ENCODE measurements at places on chromosomes 5 and 9.
A peak's percentile ranks its signal among the peaks of the same experiment; 100 is the strongest.

GRCh38 chr5:172678902-172679301, 37.8 kb downstream of the NEURL1B start:
- DNase-seq, result no peak

DNA sequence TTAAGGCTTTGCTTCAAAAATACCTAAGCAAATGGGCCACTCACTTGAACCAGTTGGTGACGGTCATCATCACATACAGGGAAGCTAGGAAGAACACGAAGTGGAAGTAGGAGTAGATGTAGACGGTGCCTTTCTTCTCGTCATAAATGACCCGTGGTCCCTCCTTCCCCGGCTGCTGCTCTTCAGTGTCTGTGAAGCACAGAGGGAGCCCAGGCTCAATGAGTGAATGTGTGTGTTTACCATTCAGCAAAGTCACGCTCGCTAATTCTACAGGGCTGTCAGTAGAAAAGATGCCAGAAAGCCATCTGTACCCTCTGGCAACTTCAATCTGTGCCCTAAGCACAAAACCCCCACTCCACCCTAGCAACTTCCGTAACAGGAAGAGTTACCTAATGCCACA, 109.8 kb downstream of the SERINC5 start:
- no peak for DNase-seq

DNA sequence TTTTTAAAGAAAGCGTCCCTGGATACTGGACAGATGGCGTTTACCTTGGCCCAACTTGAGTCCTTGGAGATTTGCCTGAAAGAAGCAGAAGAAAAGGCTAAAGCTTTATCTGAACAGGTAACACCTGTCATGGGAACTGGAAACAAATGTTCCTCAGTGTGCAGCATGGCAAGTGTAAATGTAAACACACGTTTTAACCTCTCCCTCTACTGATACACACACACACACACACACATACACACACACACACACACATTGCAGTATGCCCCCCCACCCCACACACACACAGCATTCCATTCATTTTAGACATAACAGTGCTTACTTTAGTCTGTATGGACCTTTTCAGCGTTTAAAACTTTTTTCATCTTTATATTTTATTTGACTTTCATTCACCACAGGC, 51.1 kb downstream of the CCDC192 start:
- no peak for DNase-seq

GRCh38 chr5:4700069-4700468, 440.1 kb upstream of the ADAMTS16 start:
- DNase-seq, result no peak

DNA sequence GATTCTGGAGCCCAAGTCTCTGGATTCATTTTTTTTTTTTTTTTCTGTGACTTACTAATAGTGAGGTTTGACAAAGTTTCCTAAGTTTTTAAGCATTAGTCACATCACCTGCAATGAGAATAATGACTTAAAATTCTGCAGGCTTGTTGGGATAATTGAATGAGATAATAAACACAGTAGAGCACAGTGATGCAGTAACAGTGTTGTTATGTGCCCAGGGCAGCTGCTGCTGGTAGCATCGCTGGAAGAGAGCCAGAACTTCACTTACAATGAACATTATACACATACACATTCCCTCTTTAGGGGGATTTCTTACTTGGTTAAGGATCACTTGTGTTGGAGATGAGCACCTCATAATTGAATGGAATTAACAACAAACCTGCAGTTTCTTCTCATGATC, 78.9 kb downstream of the ALDH7A1 start:
- DNase-seq, result peak; percentile 36

DNA sequence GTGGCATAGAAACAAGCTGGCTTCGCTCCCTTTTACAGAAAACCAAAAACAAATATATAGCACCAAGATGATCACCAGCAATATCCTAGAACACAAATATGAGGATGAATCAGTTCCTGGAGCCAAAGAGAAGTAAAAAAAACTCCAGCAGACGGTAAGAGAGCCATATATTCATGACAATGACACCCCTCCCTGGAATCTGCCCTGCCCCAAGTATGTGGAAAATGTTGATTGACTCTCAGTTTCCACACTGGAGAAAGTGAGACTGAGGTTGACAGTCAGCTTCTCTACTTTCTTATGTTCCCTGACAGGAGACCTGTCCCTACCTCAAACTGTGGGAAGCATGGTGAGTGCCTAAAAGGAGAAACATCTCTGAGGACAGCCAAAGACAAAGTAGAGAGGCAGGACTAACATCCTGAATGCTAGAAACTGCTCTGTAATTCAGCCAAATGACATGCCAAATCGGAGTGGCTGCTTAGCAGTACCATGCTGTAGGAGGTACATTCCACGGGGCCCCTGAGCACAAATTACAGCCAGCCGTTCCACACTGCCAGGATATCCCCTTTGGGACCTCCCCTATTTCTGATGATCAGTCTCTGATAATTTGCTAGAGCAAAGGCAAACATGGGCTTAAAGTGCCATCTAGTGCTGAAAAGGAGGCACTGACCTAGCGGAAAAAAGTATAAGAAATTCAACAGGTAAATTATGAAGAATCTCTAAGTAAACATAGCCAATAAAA, 424.0 kb upstream of the RGMB start:
- DNase-seq, result peak; percentile 39

DNA sequence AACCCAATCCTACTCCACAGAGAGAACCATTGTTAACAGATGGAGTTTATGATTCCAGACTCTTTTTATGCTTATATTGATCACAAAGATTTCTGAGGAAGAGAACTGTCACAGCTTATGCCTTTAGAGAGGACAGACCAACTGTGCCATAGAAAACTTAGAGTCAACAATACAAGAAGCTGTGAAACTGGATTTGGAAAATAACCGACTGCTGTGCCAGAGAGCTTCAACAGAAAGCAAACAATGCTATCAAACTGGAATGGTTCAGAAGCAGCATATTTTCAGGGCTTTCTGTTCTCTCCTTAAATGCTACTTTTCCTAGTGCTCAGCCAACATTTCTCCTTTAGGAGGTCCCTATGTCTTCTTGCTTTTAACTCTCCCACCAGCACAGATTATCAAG, 5.0 kb downstream of the DCTN4 start:
- no peak for DNase-seq

GRCh38 chr9:134168757-134169550, 4.6 kb upstream of the RNU6ATAC start:
- DNase-seq, result no peak

- no peak for DNase-seq
Measured at GRCh38 chr9:85182383-85182782, 512.9 kb downstream of the NTRK2 start.

DNA sequence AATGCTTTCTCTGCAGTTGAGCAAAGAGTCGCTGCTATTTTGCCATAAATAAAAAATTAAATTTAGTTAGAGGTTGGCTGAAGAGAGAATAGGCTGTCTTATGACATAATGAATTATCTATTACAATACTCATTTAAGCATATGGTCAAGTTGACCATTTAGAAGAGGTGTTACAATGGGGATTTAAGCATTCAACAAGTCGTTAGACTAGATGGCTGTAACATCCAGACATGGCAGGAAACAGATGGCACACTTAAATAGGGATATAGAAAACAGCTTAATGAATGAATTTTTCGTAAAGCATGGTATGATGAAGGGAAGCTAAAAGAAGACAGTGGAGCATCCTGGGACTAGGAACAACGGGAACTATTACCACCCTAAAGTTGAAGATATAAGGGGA, 160.3 kb upstream of the PTPRD start:
- DNase-seq, result no peak

- DNase-seq, result no peak
Measured at GRCh38 chr5:172501708-172502320, 47.5 kb upstream of the SH3PXD2B start.

GRCh38 chr5:128905568-128906110, 59.6 kb upstream of the SLC27A6 start:
- peak; percentile 2 for DNase-seq

GRCh38 chr5:142527234-142527633, 158.7 kb downstream of the FGF1 start:
- DNase-seq, result no peak

- no peak for DNase-seq
Measured at GRCh38 chr9:88972401-88972800, 18.9 kb upstream of the S1PR3 start.

GRCh38 chr9:88980740-88981203, 10.5 kb upstream of the S1PR3 start:
- no peak for DNase-seq

DNA sequence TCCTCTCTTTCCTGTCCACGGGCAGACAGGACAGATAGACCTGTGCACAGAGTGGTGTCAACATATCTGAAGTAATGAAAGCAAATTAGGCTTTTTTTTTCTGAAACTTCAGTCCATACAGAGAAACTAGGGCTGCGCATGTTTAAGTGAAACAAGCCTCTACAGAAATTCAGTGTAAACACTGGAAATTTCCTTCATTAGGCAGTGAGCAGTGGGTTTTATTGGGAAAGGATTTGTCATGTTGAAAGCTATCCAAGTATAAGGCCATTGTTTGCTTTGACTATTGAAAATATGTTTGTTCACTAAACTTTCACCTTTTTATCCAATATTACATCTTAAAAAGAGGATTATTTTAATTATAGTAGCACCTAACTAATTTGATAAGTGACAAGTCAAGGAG, 161.2 kb downstream of the AOPEP start:
- DNase-seq, result no peak

GRCh38 chr5:126280846-126281245, 142.4 kb upstream of the GRAMD2B start:
- DNase-seq, result no peak

- no peak for DNase-seq
Measured at GRCh38 chr9:100129772-100130171, 30.7 kb downstream of the INVS start.

DNA sequence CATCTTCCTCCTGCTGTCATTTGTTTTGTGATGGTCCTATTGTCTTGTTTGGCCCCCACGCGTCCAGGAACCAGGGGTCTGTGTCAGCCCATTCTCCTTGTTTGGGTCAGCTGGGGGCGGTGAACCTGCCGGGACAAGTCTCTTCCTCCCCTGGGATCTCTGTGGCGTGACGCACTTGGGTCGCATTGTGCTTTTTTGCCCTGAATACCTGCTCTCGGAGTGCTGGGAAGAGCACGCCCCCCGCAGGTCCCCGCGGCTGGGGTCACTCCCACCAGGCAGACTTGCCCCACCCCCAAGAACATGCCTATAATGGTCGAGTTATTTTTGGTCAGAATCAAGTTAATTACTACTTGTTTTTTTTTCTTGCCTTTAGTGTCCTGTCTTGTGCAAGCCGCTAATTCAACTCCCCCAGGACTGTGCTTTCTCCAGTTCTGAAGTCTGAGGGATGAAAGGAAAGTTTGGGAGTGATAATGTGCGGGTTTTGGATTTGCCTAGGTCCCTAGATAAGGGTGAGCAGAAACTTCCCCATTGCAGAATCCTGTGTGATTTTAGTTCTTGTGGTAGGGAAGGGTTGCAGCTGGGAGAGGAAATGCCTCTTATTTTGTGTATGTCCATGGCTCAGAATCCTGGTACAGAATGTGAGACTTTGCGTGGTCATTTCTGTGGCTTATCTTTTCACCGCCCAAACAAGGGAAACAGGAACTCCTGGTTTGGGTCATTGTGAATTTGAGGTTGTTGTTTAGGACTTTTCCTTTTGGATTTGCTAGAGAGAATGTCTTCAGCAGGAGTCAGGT, 789 bp downstream of the ACER2 start:
- no peak for DNase-seq

DNA sequence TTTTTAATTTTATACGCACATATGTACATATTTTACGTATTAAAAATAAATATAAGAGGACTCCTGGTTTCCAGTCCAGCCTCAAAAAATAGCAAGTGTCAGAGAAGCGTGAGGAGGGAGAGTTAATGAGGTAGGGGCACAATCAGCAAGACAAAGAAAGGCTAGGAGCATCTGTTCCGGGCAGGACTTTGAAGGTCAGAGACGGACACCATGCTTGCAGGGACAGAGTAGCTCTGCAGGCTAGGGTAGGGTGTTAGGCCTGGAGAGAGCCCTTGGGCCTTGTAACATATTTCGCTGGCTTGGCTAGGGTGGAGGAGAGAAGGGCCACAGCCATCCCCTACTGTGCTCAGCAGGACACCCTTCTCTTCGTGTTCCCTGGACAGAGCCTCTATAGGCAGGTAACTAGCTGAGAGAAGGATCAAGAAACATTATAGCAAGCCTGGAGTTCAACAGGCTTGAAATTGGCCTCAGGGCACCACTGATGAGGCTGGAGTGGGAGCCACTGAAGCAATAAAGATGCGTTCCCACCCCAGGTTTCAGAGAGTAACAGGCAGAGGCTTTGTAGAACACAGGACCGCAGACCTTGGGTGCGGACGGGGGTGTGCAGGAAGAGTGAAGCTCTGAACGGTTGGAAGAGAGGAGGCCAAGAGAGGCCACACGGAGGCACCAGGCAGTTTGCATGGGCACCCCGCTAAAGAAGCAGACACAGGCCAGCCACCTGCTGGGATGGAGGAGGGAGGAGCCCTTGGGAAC, 9.7 kb upstream of the IPPK start:
- no peak for DNase-seq

DNA sequence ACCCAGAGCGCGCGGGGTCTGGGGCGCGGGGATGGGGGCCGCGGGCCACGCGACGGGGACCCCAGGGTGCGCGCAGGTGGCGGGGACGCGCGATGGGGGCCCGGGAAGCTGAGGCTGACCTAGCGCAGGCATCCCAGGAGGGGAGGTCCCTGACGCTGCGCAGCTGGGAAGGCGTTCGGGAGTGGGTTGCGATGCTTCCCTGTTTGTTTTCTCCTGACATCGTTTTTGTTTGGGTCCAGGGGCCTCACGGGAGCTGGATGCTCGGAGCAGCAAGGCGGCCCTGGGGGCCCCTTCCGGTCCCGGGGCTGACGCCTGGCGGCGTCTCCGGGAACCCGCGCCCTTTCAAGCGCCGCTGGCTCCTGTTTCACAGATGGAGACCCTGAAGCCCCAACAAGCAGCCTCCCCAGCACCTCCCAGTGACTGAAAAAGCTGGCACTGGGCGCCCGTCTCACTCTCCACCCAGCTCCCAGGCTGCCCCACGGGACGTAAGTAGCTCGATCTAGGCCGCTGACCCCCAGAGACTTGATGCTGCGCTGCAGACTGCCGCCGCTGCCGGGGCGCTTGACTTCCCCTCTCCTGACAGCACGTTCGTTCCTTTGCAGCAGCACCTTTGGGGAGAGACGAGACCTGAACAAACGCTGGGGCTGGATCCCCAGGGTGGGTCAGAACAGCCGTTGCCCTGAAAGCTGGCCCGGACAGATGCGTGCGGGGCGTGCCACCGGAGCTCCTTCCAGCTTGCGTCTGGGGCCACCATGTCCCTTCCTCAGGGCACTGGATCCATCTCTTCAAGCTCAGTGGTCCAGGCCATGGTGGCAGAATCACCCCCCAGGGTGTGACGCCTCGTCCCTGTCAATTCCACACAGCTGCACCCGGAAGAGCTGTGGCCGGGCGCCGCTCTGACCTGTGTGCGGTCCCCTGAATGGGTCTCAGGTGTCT, 593 bp downstream of the BRD3OS start:
- DNase-seq, result peak; percentile 7

DNA sequence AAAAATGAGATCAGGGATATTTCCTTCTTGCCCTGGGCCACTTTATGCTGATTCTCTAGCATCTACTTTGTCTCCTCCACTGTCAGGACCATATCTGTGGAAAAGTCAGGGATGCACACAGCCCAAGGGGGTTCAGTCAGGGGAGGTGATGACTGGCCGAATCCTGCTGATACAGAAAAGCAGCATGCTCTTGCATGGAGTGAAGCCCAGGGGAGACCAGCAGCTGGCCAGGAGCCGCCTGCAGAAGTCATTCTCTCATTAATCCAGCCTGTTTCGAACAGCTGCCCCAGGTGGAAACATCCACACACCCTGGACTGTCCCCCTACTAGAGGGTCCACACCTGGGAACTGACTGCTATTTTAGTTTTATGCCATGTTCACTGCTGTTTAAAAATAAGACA, 177.1 kb downstream of the ATP10B start:
- no peak for DNase-seq

- DNase-seq, result no peak
Measured at GRCh38 chr5:43298443-43298842, 14.8 kb downstream of the HMGCS1 start.
